ENCODE measurements at places on chromosomes 7 and 10. TPM values are rescaled to one million over a fixed set of nuclear protein-coding genes. Genes with fewer than 3 reads are reported as not detected.
A peak's percentile ranks its signal among the peaks of the same experiment; 100 is the strongest.

GRCh38 chr10:100828738-100829096 lies 83.3 kb downstream of the PAX2 start:
- H3K27ac ChIP-seq = no peak overlapping the region
- peak overlapping the region; percentile 70 for H3K4me3 ChIP-seq

- no peaks in the 10 kb centered on the region for H3K36me3 ChIP-seq
- peak; percentile 65 for DNase-seq
- no peaks in the 10 kb centered on the region for H3K27me3 ChIP-seq
- no peak overlapping the region for H3K27ac ChIP-seq
These were observed 298.2 kb downstream of the FRMD4A start for GRCh38 chr10:14032406-14032998.

- no peaks in the 10 kb centered on the region for H3K36me3 ChIP-seq
- DNase-seq = no peak
- no peaks in the 10 kb centered on the region for H3K27me3 ChIP-seq
- peaks cover 39% of the 10 kb centered on the region for H3K4me1 ChIP-seq
- no peak overlapping the region for H3K4me3 ChIP-seq
These were observed 53.5 kb downstream of the PODXL start for GRCh38 chr7:131502810-131503508.

DNA sequence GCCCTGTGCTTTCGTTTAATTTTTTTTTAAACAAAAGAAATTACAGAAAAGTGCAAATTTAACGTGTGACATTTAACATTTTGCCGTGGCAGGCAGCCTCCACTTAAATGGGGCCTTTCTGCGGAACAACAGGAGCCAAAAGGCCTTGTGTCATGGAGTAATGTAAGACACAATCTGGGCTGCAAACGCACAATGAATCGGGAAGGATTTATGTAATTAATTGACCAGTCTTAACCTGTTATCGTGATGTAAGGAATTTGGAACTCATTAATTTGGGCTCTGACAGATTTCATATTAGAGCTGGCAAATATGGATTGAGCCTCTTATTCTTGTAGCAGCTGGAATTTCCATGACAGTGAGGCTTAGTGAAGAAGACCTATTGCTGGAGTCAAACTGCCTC lies 86.4 kb downstream of the SNX10 start:
- H3K4me3 ChIP-seq = no peak overlapping the region
- H3K36me3 ChIP-seq = peaks cover 6% of the 10 kb centered on the region
- DNase-seq = no peak

DNA sequence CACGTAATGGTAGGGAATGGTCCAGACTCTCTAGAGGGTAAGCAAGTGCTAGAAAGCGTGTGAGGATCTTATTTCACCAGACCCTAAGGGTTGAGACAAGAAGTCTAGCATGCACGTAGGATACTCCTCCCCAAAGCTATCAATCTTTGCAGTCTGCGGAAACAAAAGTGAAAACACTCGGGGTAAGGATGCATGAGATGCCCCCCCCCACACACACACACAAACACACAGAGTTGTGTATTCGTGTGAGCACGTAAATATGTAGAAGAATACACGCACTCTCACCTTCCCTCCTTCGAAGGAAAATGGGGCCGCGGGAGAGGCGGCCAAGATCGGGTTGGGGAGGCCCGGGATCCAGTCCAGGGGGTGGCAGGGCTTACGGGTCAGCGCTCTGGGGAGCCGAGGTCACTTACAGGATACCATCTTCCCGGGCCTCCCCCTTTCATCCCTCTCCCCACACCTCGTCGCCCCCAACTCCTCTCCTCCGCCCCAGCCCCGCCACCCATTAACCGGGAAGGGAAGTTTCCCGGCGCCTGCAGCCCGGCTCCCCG lies 455 bp downstream of the CUL2 start:
- peak overlapping the region; percentile 89 for H3K4me3 ChIP-seq
- H3K27me3 ChIP-seq = no peaks in the 10 kb centered on the region
- H3K27ac ChIP-seq = peak overlapping the region; percentile 91
- H3K4me1 ChIP-seq = peaks cover 39% of the 10 kb centered on the region

- H3K4me3 ChIP-seq = no peak overlapping the region
- H3K36me3 ChIP-seq = no peaks in the 10 kb centered on the region
- DNase-seq = no peak
- peaks cover 42% of the 10 kb centered on the region for H3K4me1 ChIP-seq
- no peaks in the 10 kb centered on the region for H3K27me3 ChIP-seq
These were observed 33.1 kb downstream of the ZMIZ1 start for GRCh38 chr10:79101560-79102497.

GRCh38 chr10:30534465-30535144 lies 94.9 kb downstream of the LYZL2 start:
- no peak overlapping the region for H3K27ac ChIP-seq
- H3K4me3 ChIP-seq = no peak overlapping the region
- H3K27me3 ChIP-seq = no peaks in the 10 kb centered on the region
- no peaks in the 10 kb centered on the region for H3K36me3 ChIP-seq
- H3K4me1 ChIP-seq = peaks cover 29% of the 10 kb centered on the region
- DNase-seq = peak; percentile 87

DNA sequence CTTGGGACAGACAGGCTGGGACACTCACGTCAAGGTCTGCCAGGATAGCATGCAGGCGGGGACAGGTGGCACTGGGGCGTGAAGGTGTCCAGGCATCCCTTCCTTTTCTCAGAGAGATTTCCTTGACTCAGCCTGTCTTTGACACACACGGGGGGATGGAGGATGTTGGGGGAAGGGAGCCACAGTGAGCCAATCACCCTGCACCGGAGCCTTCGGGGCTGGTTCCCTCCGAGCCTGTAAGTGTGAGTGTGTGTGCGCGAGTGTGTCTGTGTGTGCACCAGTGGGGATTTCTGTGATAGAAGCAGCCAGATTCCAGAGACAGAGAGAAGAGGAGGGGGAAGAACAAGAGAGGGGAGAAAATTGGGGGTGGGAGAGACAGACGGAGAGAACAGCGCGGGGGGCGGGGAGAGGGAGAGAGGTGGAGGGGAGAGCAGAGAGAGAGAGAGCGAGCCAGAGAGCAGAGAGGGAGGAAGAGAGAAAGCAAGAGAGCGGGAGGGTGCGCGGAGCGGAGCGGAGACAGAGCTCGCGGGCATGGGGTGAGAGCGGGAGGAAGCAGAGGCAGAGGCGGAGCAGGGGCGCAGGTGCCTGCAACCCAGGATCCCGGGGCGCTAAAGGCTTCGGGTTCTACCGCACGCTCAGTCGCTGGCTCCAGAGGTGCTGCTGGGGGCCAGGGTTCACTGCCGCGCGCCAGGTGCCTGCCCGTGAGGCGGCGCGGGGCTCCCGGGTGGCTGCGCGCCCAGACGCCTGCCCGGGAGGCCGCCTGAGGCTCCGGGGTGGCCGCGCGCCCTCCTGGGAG lies 466 bp upstream of the GPR26 start:
- peaks cover 16% of the 10 kb centered on the region for H3K27me3 ChIP-seq
- DNase-seq = no peak
- H3K4me1 ChIP-seq = no peaks in the 10 kb centered on the region
- no peak overlapping the region for H3K4me3 ChIP-seq

- peaks cover 3% of the 10 kb centered on the region for H3K27me3 ChIP-seq
- H3K36me3 ChIP-seq = no peaks in the 10 kb centered on the region
- no peak overlapping the region for H3K4me3 ChIP-seq
- no peak for DNase-seq
These were observed 1011.3 kb downstream of the XPNPEP1 start for GRCh38 chr10:108911814-108912541.

- H3K4me1 ChIP-seq = no peaks in the 10 kb centered on the region
- H3K4me3 ChIP-seq = no peak overlapping the region
- no peak for DNase-seq
- peaks cover 1% of the 10 kb centered on the region for H3K27me3 ChIP-seq
These were observed 242.9 kb downstream of the ABCA13 start for GRCh38 chr7:48414011-48414732.

DNA sequence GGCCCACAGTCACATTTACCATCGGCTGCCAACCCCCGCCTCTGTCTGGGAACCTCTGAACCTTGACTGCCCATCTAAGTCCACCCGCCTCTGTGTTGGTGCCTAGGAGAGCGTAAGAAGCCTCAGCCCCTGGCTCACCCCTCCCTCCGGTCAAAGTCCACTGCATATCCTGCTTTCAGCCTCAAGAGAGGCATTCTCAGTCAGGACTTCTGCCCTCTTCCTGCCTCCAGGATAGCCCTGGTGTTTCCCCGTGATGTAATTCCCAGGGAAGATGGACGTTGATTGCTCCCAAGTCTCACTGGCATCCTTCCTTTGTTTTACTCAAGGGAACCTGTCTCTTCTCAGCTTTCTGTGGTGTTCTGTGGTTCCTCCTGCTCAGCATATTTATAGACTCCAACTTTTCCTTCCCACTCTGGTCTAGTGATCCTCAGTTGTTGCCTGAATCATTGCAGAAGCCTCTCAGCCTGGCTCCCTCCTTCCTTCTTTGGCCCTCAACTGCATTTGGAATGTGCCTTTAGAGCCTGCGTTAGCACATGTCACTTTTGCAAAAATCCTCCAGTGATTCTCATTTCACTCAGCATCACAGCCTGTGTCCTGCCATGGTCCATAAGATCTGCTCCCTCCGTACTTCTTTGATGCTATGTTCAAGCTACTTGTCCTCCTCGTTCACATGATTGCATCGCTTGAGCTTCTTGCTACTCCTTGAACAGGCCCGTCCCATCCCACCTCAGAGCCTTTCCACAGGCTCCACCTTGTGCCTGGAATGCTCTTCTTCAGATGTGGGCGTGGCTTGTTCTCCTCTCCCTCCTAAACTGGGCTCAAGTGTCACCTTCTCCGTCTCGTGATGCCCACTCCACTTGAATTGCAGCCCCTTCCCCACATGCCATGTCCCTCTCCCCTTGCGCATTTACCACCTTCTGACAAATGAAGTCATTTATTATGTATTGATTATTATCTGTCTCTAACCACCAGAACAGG lies 124.2 kb downstream of the PLPP4 start:
- H3K27me3 ChIP-seq = no peaks in the 10 kb centered on the region
- H3K27ac ChIP-seq = no peak overlapping the region
- no peaks in the 10 kb centered on the region for H3K36me3 ChIP-seq
- H3K4me3 ChIP-seq = no peak overlapping the region
- DNase-seq = no peak

- no peaks in the 10 kb centered on the region for H3K27me3 ChIP-seq
- no peaks in the 10 kb centered on the region for H3K36me3 ChIP-seq
- H3K4me3 ChIP-seq = no peak overlapping the region
- no peaks in the 10 kb centered on the region for H3K4me1 ChIP-seq
- DNase-seq = no peak
These were observed 27.9 kb downstream of the FAM20C start for GRCh38 chr7:220151-220841.

DNA sequence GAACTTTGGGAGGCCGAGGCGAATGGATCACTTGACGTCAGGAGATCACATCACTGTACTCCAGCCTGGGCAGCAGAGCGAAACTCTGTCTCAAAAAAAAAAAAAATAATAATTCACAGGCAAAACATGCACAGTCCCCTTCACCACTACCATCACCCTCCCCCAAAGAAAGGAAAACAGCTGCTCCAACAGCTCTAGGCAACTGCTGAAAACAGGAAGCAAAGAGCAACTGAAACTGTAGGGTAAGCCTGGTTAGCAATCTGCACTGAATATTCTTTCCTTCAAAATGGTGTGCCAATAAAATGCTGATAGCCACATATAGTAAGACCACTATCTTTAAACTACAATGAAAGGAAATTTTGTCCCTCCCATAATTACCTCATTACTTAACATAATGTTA lies 11.8 kb downstream of the NT5C2 start:
- no peak for DNase-seq
- no peak overlapping the region for H3K4me3 ChIP-seq
- H3K36me3 ChIP-seq = peaks cover 19% of the 10 kb centered on the region
- peak overlapping the region; percentile 38 for H3K27ac ChIP-seq
- H3K27me3 ChIP-seq = no peaks in the 10 kb centered on the region
- peaks cover 38% of the 10 kb centered on the region for H3K4me1 ChIP-seq

GRCh38 chr10:32346551-32347362 lies at the start of gene EPC1:
TSS of gene EPC1 (minus strand) at chr10:32347158. CDS start at chr10:32346915, 243 bp downstream.
- DNase-seq = peak; percentile 85
- H3K4me3 ChIP-seq = peak within 1 kb of the TSS; percentile 89
- H3K36me3 ChIP-seq = peaks cover 28% of the 10 kb centered on the region

- no peak for DNase-seq
- peaks cover 15% of the 10 kb centered on the region for H3K27me3 ChIP-seq
These were observed 384.9 kb upstream of the RNF32 start for GRCh38 chr7:156255635-156256034.

DNA sequence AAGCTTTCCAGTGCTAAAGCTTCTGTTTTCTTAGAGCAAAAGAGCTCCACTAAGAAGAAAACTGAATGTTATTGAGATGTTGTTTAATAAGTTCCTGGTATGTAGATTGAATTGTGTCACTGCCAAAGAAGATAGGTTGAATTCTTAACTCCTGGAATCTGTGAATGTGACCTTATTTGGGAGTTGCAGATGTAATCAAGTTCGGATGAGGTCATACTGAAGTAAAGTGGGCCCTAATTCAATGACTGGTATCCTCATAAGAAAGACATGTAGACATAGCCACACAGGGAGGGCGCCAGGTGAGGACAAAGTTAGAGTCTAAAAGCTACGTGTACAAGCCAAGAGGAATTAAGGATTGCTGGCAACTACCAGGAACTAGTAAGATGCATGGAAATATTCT lies 732.1 kb upstream of the C7orf33 start:
- no peaks in the 10 kb centered on the region for H3K27me3 ChIP-seq
- H3K36me3 ChIP-seq = no peaks in the 10 kb centered on the region
- no peak overlapping the region for H3K4me3 ChIP-seq
- no peaks in the 10 kb centered on the region for H3K4me1 ChIP-seq
- H3K27ac ChIP-seq = no peak overlapping the region
- DNase-seq = no peak

GRCh38 chr7:128178611-128179010 lies 62.5 kb upstream of the LEP start:
- no peak overlapping the region for H3K27ac ChIP-seq
- H3K36me3 ChIP-seq = no peaks in the 10 kb centered on the region
- H3K27me3 ChIP-seq = peaks cover 6% of the 10 kb centered on the region
- no peak for DNase-seq
- H3K4me3 ChIP-seq = no peak overlapping the region

DNA sequence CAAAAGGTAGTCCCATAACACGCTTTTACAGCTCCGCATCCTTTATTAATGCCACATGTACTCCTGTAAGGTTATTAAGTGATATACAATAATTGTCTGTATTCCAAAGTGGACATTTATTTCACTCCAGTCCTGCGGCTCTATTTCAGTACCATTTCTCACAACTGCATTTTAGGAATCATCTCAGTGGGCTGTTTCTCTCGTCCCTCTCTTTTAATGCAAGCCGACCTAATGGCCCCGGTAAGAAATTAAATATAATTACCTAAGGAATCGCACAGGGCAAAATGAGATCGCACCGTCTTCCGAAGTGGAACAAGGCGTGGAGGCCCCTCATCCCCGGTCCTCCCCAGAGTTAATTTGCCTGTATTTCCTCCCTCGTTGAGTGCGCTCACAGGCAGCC lies 216.5 kb downstream of the RAB11FIP2 start:
- H3K36me3 ChIP-seq = no peaks in the 10 kb centered on the region
- peaks cover 15% of the 10 kb centered on the region for H3K4me1 ChIP-seq
- H3K27ac ChIP-seq = peak overlapping the region; percentile 51
- no peak for DNase-seq

- no peaks in the 10 kb centered on the region for H3K36me3 ChIP-seq
- no peak overlapping the region for H3K4me3 ChIP-seq
- H3K27ac ChIP-seq = no peak overlapping the region
- no peaks in the 10 kb centered on the region for H3K4me1 ChIP-seq
- DNase-seq = no peak
These were observed 95.5 kb downstream of the DOCK4 start for GRCh38 chr7:112110651-112111050.

The TSPAN33 gene
- 11.0 TPM for total RNA-seq

The TPK1 gene
- 15.5 TPM for total RNA-seq

The CTNNA3 gene
- total RNA-seq = not detected

The FGF8 gene
- 0.38 TPM for total RNA-seq

The CACNB2 gene
- not detected for total RNA-seq

The SNX10 gene
- total RNA-seq = 51.1 TPM

The PRKG1 gene
- total RNA-seq = not detected

The RET gene
- total RNA-seq = 0.47 TPM

The SPDYE8 gene
- total RNA-seq = not detected

The TET1 gene
- 1.1 TPM for total RNA-seq
